ENCODE measurements at places on chromosomes 12 and 14. TPM values are rescaled to one million over a fixed set of nuclear protein-coding genes. Genes with fewer than 3 reads are reported as not detected.

DNA sequence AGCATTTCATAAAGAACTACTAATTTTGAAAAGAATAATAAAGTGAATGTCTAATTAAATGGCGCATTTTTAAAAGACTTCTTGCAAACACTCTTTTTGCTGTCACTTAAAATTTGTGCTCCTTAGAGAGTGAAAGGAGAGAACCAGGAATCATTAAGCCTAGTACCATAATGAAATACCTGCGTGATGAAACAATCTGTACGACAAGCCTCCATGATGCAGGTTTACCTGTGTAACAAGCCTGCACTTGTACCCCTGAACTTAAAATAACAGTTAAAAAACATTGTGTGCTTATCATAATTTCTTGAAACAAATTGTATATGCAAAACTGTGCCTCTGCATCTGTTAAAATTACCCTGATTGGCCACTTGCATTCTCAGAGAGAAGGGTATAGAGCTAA is 108.1 kb downstream of the MGAT4C start:
- DNase-seq = no peak

DNA sequence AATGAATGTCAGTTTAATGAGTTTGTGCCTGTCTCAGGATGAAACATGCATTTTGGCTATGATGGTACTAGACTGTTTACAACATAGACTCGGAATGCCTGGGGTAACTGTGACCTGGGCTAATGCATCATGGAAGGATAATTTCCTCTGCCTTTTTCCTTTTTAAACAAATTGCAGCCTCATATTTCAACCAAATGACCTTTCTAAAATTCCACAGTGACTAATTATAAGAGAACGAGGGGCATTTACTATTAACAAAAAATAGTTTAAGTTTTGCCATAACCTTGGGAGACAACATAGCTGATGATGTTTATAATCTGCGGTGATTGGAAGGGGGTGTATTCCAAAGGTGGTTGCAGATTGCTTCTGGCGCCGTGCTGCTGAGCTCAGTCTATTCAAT is 1140.5 kb downstream of the GALC start:
- no peak for DNase-seq

DNA sequence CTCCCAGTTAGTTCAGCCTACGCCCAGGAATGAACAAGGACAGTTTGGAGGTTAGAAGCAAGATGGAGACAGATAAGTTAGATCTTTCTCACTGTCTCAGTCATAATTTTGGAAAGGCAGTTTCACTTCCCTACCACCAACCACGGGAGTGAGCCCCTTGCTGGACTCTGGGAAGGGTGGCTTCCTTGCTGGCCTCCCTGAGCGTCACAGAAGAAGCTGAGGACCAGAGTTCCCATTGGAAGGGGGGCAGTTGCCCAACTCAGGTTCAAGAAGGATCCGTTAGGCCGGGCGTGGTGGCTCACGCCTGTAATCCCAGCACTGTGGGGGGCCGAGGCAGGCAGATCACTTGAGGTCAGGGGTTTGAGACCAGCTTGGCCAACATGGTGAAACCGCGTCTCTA is 106.2 kb upstream of the MAX start:
- DNase-seq = no peak

DNA sequence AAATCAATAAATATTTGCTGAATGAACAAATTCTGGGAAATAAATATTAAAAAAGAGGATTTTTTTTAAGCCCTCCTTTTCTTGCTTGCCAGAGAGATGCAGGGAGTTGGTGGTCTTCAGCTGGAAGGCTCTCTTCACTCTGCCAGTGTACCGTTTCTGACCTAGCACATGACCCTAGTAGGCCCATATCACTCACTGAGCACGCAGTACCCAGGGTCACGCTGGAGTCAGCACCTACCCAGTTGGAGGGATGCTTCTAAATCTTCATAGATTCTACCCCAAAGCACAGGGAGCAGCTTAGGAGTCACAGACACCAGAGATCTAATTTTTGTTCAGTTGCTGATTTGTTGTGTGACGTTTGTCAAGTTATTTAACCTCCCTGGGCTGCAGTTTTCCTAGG is 195.4 kb upstream of the TBX3 start:
- no peak for DNase-seq

DNA sequence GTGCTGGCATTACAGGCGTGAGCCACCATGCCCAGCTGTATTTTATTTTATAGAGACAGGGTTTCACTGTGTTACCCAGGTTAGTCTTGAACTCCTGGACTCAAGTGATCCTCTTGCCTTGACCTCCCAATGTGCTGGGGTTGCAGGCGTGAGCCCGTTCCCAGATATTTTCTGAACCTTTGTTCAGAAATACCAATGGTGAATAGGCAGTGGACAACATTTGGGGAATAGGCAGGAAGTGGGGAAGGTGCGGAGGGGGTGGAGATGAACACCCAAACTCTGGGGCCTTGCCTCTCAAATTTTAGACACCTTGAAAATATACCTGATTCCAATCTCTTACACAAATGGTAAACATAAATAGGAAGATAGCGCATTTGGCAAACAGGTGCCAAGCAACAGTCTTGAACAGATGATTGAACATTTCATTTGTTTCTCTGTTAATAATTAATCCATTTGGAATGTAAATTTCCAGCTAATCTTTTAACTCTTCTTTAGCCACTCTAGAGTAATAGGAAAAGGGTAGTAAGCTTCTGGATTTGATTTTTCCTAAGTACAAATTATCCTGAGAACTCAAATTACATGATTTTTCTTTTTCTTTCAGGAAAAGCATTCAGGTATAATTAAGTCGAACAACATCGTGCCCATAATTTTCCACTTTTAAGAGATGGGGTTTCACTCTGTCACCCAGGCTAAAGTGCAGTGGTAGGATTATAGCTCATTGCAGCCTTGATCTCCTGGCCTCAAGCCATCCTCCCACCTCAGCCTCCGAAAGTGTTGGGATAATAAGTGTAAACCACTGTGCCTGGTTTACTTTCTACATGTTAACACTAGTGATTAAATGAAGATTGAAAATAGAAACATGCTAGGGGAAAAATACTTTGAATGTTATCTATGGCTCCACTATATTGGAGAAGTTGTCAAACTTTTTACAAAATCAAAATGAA is 22.9 kb upstream of the RNF34 start:
- no peak for DNase-seq

- DNase-seq = no peak
Observed at GRCh38 chr12:88419794-88420193, 160.5 kb downstream of the KITLG start.

DNA sequence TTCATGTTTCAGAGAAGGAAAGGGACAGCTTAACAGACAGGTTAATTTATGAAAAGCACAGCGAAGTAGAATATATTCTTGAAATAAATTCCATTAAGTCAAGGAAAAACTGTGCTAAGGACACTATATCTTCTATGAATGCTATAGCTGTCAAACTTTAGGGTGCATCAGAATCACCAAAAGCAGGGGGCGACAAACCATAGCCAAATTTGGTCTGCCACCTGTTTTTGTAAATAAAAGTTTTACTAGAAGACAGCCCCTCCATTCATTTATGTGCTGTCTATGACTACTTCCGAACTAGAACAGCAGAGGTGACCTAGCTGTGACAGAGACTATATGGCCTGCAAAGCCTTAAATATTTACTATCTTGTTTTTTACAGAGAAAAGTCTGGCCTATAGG is 25.9 kb downstream of the PPP4R3A start:
- peak; percentile 10 for DNase-seq

GRCh38 chr14:33370426-33370825 is 431.7 kb downstream of the NPAS3 start:
- no peak for DNase-seq

DNA sequence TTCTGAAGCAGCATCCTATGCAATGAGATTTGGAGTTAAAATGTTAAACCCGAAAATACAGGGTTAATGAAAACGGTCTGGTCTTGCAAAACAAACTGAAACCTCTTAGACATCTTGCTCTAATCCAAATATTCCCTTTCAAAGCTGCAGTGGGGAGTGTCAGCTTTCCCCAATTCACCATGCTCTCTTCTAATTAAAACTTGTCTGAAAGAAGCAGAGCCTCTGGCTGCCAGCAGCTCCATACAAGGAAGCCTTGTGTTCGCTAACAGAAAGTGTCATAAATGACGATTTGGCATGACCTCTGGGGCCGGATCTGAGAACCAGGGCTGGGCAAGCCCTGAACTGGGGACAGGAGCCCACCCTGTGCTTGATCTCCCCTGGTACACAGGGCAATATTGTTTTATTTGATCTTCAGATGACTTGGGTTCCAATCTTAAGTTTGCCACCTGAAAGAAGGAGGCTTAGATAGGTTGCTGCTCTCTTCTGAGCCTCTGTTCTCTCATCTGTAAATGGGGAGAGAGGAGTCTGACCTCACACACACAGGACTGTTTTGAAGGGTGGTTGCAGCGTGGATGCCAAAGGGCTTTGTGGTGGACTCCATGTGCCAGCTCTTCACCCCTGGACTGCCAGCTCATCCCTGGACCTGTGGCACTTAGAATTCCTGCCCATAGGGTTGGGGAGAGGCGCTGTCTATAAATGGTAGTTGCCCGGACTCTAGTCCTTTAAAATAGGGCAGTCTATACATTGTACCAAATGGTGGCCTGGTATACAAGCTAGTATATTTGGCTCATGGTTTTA is 7.8 kb downstream of the KMT5A start:
- DNase-seq = no peak

DNA sequence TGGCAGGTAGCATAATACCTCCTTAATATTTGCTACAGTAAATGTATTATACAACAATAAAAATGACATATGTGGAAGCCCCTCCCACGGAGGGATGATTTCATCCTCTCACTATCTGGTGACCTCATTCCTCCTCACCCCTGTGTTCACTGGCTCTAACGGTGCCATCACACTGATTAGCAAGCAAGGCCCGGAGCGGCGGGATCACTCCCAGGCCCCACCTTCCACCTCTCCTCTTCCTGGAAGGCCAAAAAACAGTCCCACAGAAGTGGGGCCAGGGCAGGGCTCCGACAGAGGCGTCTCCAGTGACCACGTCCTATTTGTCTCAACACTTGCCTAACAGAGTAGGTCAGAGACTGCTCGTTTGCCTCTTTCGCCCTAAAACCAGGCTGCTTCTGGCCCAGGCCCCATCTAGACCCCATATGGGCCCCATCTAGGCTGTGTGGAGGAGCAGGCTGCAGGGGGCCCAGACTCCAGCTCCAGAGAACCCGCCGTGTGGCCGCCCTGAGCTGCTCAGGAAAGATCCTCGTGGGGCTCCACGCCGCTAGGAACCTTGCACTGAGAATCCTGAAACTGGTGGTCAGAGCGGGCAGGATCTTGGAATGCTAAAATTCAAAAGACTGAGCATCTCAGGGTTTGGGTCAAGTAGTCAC is 3.7 kb downstream of the SELPLG start:
- DNase-seq = peak; percentile 61

DNA sequence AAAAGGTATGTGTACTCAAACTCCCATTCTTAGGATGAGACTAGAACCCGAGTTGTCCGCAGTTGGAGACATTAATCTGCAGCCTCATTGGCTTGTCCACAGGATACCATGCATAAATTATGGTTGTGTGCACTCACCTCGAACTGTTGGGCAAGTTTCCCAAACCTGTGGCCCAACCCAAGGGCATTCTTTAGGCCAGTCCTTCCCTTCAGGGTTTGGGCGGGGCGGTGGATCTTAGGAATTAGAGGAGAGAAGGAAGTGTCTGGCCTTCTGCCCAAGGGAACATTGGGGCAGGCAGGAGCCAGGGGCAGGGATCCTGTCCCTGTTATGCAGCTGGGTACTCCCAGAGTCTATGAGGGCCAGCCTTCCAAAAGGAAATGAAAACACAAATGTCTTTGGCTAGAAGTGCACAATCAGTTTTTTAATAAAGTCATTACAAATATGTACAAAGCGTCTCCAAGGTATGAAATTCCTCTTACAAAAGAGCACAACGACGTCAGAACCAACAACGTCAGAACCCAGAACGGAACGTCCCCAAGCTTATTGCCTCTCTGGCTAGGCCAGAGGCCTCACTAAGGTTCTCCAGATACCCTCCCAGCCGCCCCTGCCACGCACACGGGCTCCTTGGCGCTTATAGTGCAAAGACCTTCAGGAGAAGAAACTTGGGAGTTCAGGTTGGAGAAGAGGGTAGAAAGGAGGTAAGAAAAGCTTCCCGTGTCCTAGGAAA is 25.3 kb downstream of the HRK start:
- DNase-seq = no peak

DNA sequence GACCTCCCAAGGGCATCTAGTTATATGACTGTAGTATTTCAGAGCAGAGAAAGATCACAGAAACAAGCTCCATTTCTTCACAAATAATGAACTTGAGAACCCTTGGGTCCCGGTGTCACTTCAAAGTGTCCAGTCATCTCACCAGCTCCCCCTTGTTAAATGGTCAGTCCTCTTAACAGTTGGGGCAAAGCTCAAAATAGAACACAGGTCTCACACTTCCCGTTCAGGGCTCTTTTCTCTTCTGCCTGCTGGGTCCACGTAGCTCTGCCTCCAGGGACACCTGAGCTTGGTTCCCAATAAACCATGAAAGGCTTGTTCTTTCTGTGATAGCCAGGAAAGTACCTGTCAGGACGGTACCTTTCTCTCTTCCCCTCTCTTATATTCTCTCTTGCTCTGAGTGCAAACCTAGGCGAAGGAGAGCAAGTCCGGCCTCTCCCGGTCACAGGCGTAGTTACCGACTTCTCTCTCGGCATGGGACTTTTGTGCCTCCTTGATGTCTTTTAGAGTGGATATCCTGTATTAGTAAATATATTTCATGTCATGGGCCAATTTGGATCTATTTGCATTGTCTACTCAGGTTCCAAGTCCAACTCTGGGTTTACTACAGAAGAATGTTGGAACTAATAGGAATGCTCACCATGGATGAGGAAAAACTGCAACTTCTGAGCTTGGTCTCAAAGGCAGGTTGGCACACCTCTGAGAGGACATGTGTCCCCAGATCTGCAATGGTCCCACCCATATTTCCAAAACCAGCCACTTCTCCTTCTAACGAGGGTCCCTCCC is 118.8 kb upstream of the PARP11 start:
- DNase-seq = no peak

- no peak for DNase-seq
Observed at GRCh38 chr14:92511453-92512238, 1.9 kb upstream of the RIN3 start.

ITPR2 gene
- total RNA-seq = 40.5 TPM

MBD6 gene
- 66.0 TPM for total RNA-seq

TAS2R46 gene
- 1.2 TPM for total RNA-seq

FGD4 gene
- total RNA-seq = 0.17 TPM

TAS2R20 gene
- total RNA-seq = 2.1 TPM

PSME2 gene
- total RNA-seq = 644 TPM

SLC2A14 gene
- 0.19 TPM for total RNA-seq

IAPP gene
- total RNA-seq = not detected

FKBP4 gene
- 68.2 TPM for total RNA-seq

RASSF9 gene
- total RNA-seq = not detected

FGF6 gene
- not detected for total RNA-seq

TMPRSS12 gene
- not detected for total RNA-seq
